ENCODE measurements at places on chromosomes 7 and 10.

- no peak for DNase-seq
Observed at GRCh38 chr10:76172020-76172419, 740.6 kb downstream of the LRMDA start.

DNA sequence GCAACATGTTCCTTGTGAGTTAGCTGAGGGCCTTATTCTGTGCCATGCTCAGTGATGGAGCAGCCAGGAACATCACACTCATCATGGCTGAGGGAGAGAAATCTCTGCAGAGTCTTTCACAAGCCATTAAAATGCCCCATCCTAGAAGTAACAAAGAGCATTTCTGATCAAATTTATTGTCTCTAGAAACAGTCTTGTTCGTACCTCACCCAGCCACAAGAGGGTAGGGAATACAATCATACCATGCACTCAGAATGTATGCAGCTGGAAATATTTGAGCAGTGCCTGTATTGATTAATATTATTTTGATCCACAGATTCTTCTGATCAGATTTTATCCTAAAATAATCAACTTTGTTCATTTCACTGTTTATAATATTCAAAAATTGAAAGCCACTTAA, 17.3 kb downstream of the VPS26A start:
- no peak for DNase-seq

- no peak for DNase-seq
Observed at GRCh38 chr7:47670729-47671128, 88.8 kb upstream of the TNS3 start.

DNA sequence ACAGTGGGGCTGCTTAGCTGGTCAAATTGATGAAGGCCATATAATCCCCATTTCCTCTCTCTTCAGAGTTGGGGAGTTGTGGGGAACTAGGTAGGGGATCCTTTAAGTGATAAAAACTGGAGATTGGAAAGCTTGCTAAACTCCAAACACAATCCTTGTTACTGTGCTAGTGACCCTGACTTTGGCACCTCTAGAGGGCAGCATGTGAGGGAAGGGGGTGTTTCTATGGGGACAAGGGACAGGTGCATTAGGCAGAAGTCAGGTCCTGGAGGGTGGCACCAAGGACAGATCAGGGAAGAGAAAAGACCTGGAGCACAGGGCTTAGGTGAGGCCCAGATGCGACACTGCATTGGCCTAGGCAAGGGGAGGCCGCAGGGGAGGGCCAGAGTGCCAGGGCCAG, 66.9 kb downstream of the CDHR3 start:
- DNase-seq, result no peak

GRCh38 chr10:97355571-97355975, 21.0 kb upstream of the FRAT2 start:
- peak; percentile 17 for DNase-seq

GRCh38 chr7:129356176-129356575, 78.1 kb upstream of the STRIP2 start:
- DNase-seq, result no peak

- DNase-seq, result no peak
Observed at GRCh38 chr7:124751027-124751426, 14.6 kb downstream of the GPR37 start.

Measured in fibroblast of mammary gland (primary cell).